ENCODE measurements at places on chromosomes 6 and 20.

DNA sequence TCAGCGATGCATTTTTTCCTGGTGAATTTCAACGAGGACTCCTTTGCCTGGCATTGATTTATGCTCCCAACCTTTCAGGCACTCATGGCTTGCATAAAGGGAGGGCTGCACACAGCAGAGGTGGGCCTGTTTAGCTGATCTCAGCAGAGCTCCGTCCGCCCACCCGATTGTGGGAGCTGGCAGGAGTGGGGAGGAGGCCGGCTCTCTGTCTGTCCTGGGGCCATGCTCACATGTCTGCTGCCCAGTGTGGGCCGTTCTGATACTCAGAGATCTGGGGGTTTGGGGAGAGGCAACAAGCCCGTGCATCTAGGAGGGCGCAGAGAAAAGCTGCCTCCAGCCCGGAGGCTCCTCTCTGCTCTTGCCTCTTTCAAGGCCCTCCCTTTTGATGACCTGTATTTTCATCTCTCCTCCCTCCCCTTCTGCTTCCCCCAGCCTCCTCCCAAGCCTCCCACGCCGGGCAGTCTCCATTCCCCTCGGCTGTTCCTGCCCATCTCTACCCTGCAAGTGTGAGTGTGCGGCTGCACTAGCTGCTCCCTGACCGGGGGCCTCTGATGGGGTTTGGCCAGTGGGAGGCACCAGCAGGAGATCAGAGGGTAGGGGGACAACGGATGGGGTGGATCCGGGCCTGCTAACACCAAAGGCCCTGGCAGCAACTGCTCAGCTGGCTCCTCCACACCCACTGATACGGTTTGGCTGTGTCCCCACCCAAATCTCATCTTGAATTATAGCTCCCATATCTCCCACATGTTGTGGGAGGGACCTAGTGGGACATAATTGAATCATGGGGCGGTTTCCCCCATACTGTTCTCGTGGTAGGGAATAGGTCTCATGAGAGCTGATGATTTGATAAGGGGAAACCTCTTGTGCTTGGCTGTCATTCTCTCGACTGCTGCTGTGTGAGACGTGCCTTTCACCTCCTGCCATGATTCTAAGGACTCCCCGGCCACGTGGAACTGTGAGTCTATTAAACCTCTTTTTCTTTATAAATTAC is 39.6 kb upstream of the MLN start:
- no peak for DNase-seq

DNA sequence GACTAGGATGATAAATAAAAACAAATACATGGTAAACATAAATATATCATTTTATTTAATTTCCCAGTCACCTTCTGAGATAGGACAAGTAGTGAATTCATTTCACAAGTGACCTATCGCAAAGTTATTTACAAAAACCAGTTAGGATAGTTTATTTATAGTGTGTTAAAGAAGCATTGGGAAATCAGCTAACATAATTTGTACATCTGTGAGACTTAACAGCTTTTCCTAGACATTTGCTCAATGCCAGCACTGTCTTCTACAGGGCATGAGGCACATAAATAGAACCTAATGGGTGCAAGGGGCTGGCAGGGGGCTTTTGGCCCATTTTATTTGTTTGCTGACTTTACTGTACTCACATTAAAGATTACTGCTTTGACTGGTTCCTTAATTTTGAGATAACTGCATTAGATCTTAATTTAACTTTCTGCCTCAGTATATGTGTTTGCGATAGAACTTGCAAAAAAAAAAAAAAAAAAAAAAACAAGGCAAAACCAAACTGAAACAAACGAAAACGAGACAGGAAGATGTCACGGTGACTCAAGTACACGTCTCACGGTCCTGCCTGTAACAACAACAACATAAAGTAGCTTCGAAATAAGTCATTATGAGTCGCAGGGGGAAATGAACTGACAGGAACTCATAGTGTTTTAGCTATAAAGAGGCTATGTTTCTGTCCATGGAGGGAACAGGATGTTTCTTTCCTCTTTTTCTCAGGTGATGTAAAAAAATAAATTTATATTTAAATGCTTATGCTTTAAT is 133.7 kb upstream of the GMDS start:
- peak; percentile 62 for DNase-seq

GRCh38 chr6:89251170-89251569 is 34.0 kb upstream of the GABRR1 start:
- peak; percentile 21 for DNase-seq

GRCh38 chr20:57754190-57754589 is 44.4 kb upstream of the PMEPA1 start:
- no peak for DNase-seq

DNA sequence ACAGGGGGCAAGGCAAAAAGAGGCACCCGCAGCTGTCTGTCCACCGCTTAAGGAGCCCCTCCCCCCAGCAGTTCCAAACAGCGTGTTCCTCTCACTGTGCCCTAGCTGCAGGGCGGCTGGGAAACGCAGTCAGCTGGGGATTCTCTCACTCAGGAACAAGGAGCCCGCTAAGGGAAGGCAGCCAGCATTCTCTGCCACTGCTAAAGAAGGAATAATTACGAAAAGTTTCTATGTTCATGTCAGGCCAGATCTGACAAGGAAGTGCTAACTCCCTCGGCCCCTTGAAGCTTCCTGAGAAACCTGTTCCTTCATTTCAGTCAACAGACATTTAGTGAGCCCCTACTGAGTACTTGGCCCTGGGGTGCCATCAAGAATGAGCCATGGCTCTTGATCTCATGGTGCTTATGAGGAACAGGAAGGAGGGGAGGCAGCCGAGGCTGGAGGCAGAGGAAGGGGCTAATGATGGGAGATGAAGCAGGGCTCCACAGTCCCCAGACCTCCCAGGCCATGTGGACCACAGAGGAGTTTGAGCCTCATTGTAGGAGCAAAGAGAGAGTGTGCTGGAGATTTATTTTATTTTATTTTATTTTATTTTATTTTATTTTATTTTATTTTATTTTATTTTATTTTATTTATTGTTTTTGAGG is 101.7 kb upstream of the PMEPA1 start:
- no peak for DNase-seq

- peak; percentile 7 for DNase-seq
These were observed 996 bp upstream of the SEC23B start for GRCh38 chr20:18506744-18507143.

DNA sequence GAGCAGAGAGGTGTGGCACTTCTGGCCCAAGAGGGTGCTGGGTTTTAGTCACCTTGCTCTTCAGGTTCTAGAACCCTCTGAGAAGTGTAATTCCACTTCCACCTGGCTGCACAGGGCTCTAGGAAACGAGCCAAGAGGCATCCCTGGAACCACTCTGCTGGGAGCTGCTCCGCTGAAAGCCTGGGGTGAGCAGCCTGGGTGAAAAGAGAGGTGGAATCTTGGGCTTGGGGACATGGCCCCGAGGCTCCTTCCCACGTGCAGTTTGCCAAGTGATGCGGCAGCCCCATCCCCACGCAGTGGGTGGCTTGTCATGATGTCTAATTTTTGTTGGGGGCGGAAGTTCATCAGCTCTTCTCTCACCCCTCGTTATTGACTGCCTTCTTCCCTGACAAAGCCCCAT is 32.8 kb downstream of the PPP1R16B start:
- no peak for DNase-seq

GRCh38 chr6:16762550-16763477 is 1.6 kb upstream of the ATXN1 start:
- DNase-seq, result peak; percentile 81

GRCh38 chr6:88481519-88481918 is 315.4 kb upstream of the CNR1 start:
- no peak for DNase-seq

GRCh38 chr20:6305536-6305935 is 182.7 kb upstream of the FERMT1 start:
- DNase-seq, result no peak

DNA sequence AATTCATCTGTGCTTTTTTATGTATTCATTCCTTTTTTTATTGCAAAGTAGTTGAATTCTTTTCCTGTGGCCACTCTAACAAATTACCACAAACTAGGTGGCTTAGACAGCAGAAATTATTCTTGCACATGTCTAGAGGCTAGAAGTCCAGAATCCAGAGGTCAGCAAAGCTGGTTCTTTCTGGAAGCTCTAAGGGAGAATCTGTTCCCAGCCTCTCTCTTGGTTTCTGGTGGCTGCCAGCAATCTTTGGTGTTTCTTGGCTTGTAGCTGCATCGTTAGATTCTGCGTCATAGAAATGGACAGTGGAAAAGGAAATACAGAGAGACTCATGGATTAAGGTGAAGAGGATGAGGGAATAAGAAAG is 39.3 kb downstream of the GSTA2 start:
- DNase-seq, result no peak

DNA sequence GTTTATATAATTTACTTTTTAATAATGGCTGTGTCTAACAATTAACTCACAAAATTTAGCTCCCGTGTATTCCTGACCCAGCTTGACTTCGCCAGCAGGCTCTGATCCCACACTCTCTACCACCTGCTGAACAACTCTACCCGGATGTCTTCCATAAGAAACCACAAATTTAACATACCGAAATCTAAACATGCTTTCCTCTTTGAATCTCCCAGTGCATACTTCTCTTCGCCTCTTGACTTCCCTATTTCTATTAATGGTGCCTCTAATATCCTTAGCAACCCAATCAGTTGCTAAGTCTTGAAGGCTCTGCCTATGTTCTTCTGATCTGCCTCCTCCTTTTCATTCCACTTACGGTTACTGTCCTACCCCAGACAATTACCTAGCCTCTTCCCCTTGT is 4.6 kb upstream of the MYB start:
- DNase-seq, result no peak

GRCh38 chr20:59463541-59463940 is 140.8 kb upstream of the PHACTR3 start:
- no peak for DNase-seq

GRCh38 chr6:37210313-37210968 is 40.5 kb downstream of the PIM1 start:
- peak; percentile 81 for DNase-seq

- no peak for DNase-seq
These were observed 70.7 kb downstream of the ANKRD6 start for GRCh38 chr6:89503641-89504040.

DNA sequence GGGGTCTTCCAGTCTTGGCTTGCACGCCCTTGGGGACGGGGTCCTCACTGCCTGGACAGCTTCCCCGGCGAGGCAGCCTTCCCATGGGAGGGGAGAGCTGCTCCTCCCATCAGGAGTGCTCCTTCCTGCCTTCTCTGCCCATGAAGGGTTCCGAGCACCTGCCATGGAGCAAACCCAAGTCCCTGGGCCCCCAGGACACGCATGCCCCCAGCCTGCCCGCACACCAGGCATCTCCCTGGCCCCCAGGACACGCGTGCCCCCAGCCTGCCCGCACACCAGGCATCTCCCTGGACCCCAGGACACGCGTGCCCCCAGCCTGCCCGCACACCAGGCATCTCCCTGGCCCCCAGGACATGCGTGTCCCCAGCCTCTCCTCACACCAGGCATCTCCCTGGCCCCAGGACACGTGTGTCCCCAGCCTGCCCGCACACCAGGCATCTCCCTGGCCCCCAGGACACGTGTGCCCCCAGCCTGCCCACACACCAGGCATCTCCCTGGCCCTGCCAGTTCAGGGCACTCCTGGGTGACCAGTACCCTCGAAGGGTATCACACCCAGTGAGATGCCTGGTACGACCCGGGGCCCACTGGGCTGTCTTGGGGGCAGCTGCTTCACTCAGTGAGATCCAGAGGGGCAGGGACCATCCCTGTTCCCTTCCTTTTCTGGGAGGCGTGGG is 21.7 kb downstream of the COL20A1 start:
- DNase-seq, result no peak

- no peak for DNase-seq
These were observed 107.0 kb downstream of the ESR1 start for GRCh38 chr6:151914484-151914883.

- no peak for DNase-seq
These were observed 163.9 kb upstream of the SULF2 start for GRCh38 chr20:47949230-47949629.

DNA sequence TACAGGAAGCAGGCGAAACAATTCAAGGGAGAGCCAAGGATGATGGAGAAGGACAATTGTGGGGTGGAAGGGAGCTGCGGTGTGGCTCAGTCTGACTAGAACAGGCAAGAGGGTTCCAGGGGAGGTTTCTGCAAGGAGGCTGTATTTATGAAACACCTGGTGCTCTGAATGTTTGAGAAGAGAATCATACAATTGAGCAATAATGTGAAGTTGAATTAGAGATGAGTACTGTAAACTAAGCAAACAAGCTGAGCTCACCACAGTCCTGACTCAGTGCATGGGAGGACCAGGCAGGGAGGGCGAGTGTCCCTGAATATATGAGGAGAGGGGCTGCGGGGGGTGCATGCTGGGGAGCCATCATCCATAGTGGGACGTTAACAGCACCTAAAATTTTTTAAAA is 279.7 kb downstream of the KIF16B start:
- no peak for DNase-seq

DNA sequence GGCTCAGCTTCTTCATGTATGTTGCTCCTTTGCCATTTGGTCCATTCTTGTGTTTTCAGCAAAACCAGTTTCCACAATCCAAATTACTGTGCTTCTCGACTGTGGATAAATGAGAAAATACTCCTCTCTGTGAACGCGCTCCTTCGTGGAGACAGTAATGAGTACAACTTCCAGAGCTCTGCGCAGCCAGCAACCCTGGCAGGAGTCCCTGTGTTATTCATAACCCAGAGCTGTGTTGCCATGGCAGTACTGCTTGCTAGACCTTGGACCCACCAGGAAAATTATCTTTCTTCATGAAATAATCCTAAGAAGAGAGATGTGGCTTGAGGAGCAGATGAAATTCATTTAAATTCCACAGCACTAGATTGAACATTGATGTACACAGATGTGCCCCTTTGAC is 73.7 kb downstream of the SLC22A3 start:
- no peak for DNase-seq

DNA sequence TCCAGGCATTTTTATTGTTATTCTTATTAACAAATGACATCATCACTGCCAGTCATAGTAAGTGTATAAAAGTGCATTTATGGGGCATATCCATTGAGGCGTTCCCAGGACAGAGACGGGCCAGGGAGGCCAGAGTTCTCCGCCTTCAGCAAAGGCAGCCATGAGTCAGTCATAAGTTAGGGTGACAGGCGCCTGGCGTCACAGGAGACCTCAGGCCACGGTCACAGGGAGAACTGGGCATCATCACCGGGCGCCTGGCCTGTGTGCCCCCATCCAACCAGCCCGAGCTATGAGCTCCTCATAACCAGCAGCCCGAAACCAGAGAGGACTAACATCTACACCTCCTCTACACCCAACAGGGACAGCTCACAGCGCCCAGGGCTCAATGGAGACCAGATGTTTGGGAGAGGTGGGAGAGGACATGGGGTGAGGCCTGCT is 259.2 kb downstream of the DLL1 start:
- no peak for DNase-seq

Data from GM12865 (cell line).